Lower lobe of right lung (tissue), 2 donors: ENCODE measurements at places on chromosomes 16 and 17.

DNA sequence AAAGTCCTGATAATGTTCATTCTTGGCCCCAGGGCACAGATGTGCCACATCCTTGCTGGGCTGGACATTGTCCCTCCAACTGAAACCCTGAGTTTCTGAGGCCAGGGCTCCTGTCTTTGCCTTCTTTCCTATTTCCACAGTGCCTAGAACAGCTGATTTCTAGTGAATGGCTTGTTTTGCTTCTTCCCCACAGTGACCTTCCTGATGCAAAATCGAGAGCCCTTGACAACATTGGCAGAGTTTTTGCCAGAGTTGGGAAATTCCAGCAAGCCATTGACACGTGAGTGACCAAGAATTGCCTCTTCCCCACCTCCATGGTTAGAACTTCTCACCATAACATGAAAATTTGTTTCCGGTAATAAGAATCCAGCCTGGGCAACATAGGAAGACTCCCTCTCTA lies 14.5 kb downstream of the ODAD4 start:
- no peak for DNase-seq

DNA sequence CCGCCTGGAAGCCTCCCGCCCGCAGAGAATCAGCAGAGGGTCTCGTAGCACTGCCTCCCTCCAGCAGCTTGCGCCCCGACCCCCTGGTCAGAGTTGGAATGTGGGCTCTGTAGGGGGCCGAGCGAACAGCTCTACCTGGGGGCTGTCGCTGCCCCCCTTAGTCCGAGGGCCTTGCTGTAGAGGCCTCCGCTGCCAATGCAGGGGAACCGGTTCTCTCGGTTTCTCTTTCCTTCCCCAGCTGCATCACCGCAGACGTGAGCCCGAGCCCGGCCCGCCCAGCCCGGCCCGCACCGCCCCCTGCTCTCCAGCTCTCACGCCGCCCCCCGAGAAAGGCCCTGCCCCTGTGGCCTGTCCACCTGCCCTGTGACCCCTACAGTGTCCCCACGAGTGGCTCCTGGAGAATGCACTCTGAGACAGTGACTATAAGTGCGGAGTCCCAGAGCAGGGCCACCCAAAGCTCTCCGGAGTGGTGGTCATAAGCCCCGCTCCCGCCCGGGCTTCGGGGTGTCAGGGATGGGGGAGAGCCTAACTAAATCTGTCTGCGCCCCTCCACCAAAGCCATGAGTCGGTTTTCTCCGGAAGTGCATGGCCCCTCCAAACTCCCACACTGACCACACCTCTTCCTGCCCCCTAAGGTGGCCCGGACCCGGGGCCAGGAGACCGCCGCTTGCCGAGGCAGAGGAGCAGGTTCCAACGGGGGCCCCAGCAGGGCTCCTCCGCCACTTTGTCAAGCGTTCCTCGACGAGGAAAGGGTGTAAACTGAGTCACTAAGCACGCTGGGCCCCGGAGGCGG lies 1.7 kb downstream of the ARHGAP27 start:
- peak; percentile 88 for DNase-seq

- DNase-seq: no peak
Measured at GRCh38 chr16:66457888-66458287, 30.8 kb downstream of the BEAN1 start.

DNA sequence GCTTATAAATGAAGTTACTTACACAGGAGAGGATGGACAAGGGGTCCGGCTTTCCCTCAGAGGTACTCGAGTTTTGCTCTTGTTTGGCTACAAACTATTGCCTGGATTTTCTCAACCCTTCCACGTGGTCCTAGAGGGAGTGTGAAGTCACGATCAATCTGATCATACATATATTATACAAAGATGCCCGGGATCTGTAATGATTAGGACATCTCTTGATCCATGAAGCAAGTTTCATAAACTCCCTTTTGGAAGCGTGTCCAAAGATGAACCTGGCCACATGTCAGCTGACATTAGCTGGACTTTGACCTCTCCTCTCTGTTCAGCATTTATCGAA lies 2.3 kb upstream of the CDH11 start:
- DNase-seq: no peak

- peak; percentile 3 for DNase-seq
Measured at GRCh38 chr17:42389899-42390298, 1.7 kb upstream of the STAT3 start.

DNA sequence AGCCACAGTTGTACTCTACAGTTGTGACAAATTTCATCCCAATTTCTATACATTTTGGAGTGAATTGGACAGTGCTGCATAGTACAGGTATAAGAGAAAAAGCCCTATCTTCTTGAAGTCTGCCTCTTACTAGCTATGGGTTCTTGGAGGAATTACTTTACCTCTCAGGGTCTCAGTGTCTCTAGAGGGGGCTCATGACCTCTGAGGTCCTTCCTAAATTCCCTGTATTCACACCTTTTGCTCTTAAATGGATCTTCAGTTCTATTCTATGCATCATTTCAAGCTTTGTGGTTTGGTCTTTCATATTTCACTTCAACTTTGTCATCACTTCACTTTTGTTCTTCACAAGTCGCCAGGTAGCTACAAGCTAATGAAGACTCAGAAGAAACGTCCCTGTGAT lies 71.2 kb upstream of the ERCC4 start:
- no peak for DNase-seq

DNA sequence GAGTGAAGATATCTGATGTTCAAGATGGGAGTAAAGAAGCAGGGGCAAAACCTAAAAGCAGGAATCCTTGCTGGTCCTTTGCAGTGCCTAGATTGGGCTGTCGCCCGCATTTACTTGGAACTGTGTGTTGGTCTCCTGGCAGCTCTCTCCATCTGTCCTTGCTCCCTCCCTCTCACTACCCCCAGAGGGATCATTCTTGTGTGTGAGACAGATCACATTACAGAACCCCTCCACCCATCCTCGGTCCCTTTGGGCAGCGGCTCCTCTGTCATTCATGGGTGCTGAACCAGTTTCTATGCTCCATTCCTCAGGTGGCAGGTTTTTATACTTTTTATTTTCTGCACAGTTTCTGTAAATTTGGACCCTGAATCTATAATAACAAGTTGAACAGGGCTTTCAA lies 99.4 kb upstream of the MYOCD start:
- DNase-seq: no peak

- DNase-seq: no peak
Measured at GRCh38 chr17:80604009-80604669, 59.5 kb downstream of the RPTOR start.

DNA sequence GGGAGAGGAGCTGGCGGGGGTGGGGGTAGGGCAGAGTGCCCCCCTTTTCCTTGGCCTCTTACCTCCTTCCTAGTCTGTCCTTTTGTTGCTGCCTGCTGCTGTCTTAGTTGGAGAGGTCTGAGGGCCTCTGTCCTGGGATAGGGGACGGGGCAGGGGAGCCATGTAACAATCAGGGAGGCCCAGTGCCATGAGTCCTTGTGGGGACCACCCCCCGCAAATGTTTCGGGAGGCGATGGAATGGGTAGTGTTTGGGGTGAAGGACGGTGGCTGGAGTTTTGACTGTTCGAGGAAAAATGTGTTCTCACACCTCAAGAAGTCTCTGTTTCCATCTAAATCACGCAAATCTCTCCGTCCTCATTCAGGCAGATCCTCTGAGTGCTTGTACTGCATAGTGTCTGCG lies 99.0 kb downstream of the OR1D5 start:
- DNase-seq: no peak

- DNase-seq: no peak
Measured at GRCh38 chr16:31194898-31195297, 7.7 kb downstream of the PYCARD start.

DNA sequence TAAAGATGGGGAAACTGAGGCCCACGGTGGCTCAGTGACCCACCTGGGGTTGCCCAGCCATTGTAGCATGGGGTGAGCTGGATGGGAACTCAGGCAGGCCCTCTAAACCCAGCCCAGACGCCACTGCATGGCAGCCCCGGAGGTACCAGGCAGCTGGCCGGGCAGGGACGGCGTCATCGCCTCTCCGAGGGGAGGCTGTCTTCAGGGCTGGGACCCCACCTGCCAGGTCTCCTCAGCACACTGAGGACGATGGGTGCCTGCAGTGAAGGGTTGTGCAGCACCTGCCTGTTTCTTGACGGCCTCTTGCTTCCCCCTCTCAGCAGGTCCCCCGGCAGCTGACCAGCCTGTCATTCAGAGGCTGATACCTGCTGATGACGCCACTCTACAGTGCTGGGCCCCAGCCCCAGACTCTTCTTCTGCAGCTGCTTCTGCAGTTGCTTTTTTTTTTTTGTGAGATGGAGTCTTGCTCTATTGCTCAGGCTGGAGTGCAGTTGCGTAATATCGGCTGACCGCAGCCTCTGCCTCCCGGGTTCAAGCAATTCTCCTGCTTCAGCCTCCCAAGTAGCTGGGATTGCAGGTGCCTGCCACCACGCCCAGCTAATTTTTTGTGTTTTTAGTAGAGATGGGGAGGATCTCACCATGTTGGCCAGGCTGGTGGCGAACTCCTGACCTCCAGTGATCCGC lies 24.7 kb downstream of the RNF213 start:
- peak; percentile 41 for DNase-seq

DNA sequence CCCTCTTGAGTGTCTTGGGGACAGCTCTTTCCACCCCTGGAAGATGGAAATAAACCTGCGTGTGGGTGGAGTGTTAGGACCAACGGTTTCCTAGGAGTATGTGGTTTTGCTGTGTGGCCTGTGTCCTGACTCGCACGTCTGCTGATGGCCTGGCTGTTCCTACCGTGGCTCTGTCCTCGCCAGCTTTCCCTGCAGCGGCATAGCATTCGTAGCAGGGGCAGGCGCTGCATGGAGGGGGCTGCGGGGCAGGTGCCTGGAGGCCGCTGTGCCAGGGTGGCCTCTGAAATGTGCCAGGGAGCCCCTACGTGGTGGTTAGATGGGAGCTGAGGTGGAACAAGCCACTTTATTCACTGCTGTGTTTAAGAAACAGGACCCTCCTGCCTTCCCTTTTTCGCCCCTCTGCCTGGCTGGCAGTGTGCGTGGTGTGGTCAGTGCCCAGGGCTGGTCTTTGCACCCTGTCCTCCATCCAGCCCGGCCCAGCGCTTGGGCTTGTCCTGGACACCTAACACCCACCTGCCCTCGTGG lies 10.6 kb downstream of the SLC16A3 start:
- peak; percentile 48 for DNase-seq

GRCh38 chr17:56890390-56890789 lies 23.5 kb downstream of the TRIM25 start:
- no peak for DNase-seq

GRCh38 chr17:82970818-82971590 lies 108.4 kb upstream of the METRNL start:
- DNase-seq: no peak

DNA sequence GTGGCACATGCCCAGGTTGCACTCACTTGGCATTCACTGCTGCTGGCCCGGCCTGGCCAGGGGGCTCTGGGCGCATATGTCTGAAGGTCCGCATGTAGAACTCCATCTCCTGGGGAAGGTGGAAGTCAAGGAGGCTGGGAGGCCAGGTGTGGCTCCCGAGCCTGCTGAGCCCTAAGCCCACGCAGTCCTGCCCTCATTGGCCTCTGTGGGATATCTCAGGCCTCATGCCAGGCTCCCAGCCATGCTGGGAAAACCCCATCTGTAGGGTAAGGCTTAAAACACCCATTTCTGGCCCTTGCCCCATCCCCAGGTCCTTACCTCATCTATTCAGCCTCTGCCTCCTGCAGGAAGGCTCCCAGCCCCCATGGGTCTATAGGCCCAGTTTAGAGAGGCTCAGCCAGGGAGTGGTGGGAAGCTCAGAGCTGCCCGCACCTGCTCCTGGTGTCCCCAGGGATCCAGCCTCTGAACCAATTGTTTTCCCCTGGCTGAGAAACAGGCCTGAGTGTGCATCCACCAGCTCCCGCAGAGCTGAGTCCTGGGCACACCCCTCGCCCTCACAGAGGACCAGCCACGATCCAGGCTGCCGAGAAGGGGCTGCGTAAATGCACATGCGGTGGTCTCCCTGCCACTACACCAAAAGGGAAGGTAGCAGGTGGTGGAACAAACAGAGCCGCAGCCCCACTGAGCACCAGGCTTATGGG lies 2.3 kb upstream of the TPPP3 start:
- DNase-seq: no peak

DNA sequence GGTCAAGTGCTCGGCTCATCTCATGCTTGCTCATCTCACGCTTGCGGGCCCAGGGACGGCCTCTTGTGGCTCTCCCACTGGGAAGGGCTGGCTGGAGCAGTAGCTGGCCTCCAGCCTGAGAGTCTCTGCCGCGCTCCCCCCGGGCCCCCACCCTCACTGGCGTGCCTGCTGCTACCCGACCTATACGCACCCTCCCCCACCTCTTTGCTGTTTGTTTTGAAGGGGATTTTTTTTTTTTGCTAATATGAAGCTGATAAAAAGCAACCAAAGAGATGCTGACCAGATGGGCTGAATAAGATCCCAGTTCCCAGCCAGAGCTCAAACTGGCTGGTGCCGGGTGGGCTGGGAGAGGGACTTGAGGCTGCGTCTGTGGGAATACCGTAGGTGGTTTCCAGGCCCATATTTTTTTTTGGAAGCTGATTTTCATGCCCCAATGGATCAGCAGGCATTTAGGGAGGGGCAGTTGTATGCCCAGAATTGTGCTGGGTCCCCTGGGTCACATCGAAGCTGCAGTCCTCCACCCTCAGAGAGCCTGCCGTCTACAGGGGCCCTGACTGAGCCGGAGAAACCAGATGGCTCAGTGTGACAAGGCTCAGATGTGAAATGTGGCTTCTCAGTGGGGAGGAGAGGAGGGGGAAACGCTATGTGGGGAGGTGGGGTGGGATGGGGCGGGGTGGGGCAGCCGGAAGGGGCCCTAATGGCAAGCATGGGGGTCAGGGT lies 115.0 kb downstream of the RAP1GAP2 start:
- no peak for DNase-seq

DNA sequence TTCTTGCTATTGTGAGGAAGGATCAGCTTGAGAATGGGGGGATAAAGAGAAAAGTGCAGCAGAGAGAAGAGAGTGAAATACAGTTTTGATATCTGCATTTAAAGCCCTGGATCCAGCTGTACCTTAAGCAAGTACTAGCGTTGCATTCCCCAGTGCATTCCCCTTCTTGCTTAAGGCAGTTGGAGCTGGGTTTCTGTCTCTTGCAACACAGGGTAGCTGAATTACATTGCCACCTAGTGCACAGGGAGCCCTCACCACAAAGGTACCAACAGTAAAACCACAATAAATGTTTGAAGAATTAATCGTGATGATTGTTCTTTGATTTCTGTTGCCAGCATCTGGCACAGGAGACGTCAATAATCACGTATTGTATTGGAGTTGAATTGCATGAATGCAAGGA lies 588.7 kb downstream of the RBFOX1 start:
- DNase-seq: no peak

- DNase-seq: peak; percentile 69
Measured at GRCh38 chr16:760545-761343, at the start of gene MSLN. TSS of gene MSLN (plus strand) at chr16:760734. CDS start at chr16:762681, 1,947 bp downstream.

GRCh38 chr17:67784364-67785121 lies 40.8 kb upstream of the BPTF start:
- no peak for DNase-seq

GRCh38 chr17:27368151-27368795 lies 74.4 kb downstream of the WSB1 start:
- no peak for DNase-seq

DNA sequence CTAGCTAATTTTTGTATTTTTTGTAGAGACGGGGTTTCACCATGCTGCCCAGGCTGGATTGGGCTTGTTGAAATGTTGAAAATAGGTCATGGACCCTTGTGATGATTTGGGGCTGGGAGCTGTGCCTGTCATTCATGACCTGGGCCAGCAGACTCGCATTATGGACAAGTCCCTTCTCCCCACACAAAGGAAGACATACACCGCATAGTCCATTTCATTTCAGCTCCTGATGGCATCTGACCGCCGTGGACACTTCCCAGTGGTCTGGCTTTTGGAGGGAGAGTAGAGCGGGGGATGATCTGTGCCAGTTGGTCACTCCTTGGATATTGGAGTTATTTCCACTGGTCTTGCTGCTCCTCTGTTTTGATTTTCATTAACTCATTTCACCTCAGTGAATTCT lies 34.8 kb downstream of the MPRIP start:
- DNase-seq: peak; percentile 3
